ENCODE measurements at places on chromosomes 13 and 19. TPM values are rescaled to one million over a fixed set of nuclear protein-coding genes. Genes with fewer than 3 reads are reported as not detected.

- DNase-seq = no peak
Observed at GRCh38 chr13:74977498-74977897, 504.5 kb downstream of the TBC1D4 start.

- DNase-seq = no peak
Observed at GRCh38 chr13:28344163-28344562, 150.8 kb downstream of the FLT1 start.

DNA sequence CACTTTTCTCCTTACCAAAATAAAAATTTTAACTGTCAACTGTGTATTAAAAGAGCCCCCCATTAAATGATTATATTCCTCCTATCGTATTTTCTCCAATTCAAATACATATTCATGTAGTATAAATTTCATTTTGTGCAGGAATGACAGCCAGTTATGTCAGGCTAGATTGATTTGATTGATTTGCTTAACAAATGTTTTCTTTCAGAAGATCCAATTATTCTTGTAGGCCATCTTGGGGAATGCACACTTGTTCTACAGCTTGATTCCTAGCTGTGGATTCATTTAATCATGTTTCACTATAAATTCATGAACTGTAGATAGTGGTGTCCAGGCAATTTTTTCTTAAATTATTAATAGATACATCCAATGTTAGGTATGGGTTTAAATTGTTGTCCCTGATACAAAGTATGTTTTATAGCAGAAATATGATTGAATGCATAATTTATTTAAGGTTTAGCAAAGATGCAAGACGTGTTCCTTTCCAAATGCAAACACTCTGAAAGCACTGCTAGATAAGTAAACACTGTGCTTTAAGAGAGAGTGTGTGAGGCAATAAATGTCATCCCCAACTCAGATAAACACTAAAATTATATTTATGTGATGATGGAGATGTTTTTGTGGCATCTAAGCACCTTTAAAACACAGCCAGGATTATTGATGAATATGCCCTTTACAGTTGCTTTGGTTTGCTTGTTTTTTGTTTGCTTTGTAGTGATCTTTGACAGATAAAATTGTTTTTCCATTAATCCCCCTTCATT, 531.1 kb downstream of the DCT start:
- DNase-seq = no peak

DNA sequence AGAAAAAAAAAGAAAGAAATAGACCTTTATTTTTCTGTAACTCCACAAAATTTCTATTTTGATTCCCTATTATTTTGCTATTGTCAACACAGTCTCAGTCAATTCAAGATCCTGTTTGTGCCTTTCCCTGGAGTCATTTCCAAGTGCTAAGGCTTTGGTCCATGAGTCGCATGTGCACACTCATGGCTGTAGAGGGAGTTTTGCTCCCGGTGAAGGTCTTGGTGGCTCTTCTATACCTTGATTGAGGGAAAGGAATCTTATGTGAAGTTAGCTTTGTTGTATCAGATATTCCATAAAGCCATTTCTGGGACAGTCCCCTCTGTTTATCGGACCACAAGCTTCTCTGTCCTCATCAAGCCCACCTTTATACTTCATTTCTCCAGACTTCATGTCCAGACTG, 58.7 kb upstream of the ALOX5AP start:
- DNase-seq = no peak

DNA sequence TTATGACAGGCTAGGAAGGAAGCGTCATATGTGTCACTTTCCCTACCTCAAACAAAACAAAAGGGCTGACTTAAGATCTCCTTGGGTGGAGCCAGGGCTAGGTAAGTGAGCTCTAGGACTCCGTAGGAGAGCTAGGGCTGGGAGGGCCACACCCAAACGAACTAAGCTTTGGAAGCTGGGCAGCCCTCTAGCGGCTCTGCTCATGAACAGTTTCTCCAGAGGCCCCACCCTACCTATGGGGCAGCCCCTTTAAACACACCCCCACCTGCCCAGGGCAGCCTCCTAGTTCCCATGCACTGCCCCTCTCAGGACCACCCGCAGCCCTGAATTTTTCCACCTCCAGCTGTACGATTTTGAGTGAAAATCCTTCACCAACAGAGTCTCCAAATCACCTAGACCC, 3.5 kb downstream of the PEG3 start:
- no peak for DNase-seq

DNA sequence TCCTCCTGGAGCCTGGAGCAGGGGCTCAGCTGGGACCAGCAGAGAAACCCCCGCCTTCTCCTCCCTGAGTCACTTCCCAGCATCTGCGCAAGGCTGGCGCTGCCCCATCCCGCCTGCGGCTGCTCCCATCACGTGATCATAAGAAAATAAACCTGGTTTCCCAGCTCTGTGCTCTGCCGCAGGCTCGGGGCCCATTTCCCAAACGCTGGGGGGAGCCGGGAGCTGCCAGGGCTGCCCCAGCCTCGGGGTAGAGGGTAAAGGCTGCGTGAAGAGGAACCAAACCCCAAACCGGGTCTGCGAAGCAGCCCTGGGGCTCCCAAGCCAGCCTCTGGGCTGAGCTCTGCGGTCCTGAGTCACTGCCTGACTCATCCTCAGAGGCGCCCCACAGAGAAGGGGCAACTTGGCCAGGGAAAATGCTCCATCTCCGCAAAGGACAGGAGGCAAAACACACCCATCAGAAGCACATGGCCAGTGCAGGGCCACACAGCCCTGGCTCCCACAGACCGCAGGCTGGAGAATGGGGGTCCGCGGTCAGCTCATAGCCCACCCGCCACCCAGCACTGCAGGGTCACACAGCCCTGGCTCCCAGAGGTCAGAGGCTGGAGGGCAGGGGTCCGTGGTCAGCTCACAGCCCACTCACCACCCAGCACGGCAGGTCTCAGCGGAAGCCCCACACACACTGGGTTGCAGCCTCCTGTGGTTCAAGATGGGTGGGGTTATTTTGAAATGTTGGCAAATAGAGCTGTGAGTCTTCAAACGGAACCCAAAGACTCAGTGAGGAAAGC, 67.1 kb downstream of the RASA3 start:
- DNase-seq = no peak

DNA sequence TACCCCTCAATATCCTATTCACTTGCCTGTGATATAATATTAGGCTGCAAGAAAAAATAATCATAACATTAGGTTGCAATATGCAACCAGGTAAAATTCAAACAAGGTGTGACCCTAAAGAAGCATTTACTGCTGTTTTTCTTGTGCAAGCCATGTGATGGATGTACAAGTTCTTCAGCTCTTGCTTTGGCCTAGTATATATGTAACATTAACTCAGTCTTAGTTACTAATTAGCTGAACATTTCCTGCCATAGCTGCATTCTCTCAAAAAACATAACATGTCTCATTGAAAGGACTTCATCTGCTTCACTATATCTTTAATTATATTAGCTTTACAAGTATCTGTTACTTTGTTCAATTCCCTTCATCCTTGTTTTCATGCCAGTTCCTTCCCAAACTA, 406.8 kb upstream of the HTR2A start:
- DNase-seq = no peak

- no peak for DNase-seq
Observed at GRCh38 chr19:18311502-18312091, 11.3 kb downstream of the LSM4 start.

DNA sequence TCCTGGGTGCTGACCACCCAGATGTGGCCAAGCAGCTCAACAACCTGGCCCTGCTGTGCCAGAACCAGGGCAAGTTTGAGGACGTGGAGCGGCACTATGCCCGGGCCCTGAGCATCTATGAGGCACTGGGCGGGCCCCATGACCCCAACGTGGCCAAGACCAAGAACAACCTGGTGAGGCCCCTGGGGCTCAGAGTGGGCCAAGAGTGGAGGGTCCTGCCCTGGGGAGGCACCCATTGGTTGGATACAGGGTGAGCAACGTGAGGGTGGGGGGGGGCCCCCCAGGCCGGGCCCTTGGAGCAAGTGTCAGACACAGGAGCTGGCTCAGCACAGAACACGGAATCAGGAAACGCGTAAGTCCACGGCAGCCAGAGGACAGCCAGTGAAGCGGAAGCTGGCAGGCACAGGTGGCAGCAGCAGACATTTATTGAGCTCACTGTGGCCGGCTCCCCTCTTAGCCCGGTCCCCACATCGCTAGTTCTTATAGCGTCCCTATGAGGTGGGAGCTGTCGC, 8.9 kb downstream of the KLC3 start:
- DNase-seq = no peak

GRCh38 chr13:109309625-109310363, 476.6 kb downstream of the IRS2 start:
- DNase-seq = no peak

- DNase-seq = no peak
Observed at GRCh38 chr13:66212511-66212910, 1017.6 kb downstream of the PCDH9 start.

Gene IGFL2
- not detected for polyA plus RNA-seq

Gene VSTM2B
- polyA plus RNA-seq = 0.19 TPM

Gene PLEKHF1
- 1.6 TPM for polyA plus RNA-seq

Gene CD177
- polyA plus RNA-seq = not detected

Gene DOCK6
- polyA plus RNA-seq = 48.9 TPM
